Activated naive CD8-positive, alpha-beta T cell treated with anti-CD3 and anti-CD28 coated beads, Interleukin-2, amount 10 ng/mL, durations not matched to agents 7 days and 5 days (primary cell): ENCODE measurements at places on chromosomes 11 and 22. TPM values are rescaled to one million over a fixed set of nuclear protein-coding genes. Genes with fewer than 3 reads are reported as not detected.

Gene C11orf52
- total RNA-seq = not detected

Gene CHADL
- total RNA-seq = 0.45 TPM

Gene TTC36
- total RNA-seq = 0.68 TPM

Gene KCTD14
- not detected for total RNA-seq

Gene PHF21B
- not detected for total RNA-seq

Gene ROBO4
- total RNA-seq = not detected

Gene TMEM126A
- total RNA-seq = 28.8 TPM

GRCh38 chr22:37517826-37518450 is 1.3 kb downstream of the CARD10 start:
- H3K27ac ChIP-seq = no peak overlapping the region
- peaks cover 63% of the 10 kb centered on the region for H3K27me3 ChIP-seq
- no peaks in the 10 kb centered on the region for H3K36me3 ChIP-seq
- peak overlapping the region; percentile 63 for H3K4me3 ChIP-seq

GRCh38 chr22:20247010-20247505 is 21.1 kb downstream of the RTN4R start:
- no peak overlapping the region for H3K4me3 ChIP-seq
- DNase-seq = no peak
- peaks cover 35% of the 10 kb centered on the region for H3K4me1 ChIP-seq
- H3K27me3 ChIP-seq = no peaks in the 10 kb centered on the region
- no peaks in the 10 kb centered on the region for H3K36me3 ChIP-seq

DNA sequence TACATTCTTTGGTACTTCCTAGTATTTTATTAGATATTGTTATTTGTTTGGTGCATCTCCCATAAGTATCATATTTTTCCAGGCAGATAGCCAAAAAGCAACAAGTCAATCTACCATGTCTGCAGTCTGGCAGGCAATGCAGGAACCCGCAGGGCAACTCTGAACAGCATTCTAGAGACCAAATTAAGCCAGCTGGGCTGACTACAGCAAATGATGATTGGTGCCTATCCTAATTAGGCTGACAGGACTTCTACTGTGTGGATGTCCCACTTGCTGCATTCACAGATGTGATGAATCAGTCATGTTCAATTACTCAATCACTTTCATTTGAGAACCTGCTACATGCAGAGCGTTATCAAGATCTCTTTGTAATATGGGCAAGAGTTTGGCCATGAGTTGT is 40.3 kb upstream of the AMOTL1 start:
- H3K27me3 ChIP-seq = peaks cover 35% of the 10 kb centered on the region
- no peaks in the 10 kb centered on the region for H3K36me3 ChIP-seq
- no peak overlapping the region for H3K27ac ChIP-seq
- H3K4me1 ChIP-seq = no peaks in the 10 kb centered on the region
- no peak overlapping the region for H3K4me3 ChIP-seq

DNA sequence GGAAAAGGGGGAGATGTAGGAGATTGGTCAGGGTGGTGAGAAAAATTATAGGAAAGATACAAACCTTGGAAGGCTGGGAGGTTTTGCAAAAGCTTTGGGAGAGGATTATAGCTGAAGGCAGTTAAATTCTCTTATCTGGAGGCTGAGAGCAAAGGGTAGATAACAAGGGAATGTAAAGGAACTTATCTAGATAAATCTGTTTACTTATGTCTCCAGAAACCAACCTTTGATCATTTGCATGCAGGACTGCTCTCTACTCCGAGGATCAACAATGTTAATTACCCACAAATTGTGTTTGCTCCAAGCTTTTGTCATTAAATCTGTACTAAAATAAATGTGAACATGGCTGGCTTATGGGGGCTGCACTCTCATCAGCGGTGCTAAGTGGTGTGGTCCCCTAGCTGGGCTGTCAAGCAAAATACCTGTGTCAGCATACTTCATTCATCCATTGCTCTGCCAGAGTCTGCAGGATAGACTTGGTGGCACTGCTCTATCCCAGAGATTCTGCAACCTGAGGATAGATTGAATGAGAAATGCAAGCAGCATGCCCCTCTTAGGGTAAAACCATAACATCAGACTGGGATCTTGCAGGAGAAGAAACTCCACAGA is 1599.2 kb upstream of the TENM4 start:
- no peaks in the 10 kb centered on the region for H3K36me3 ChIP-seq
- no peak overlapping the region for H3K4me3 ChIP-seq
- H3K27ac ChIP-seq = no peak overlapping the region
- no peak for DNase-seq
- H3K4me1 ChIP-seq = no peaks in the 10 kb centered on the region

DNA sequence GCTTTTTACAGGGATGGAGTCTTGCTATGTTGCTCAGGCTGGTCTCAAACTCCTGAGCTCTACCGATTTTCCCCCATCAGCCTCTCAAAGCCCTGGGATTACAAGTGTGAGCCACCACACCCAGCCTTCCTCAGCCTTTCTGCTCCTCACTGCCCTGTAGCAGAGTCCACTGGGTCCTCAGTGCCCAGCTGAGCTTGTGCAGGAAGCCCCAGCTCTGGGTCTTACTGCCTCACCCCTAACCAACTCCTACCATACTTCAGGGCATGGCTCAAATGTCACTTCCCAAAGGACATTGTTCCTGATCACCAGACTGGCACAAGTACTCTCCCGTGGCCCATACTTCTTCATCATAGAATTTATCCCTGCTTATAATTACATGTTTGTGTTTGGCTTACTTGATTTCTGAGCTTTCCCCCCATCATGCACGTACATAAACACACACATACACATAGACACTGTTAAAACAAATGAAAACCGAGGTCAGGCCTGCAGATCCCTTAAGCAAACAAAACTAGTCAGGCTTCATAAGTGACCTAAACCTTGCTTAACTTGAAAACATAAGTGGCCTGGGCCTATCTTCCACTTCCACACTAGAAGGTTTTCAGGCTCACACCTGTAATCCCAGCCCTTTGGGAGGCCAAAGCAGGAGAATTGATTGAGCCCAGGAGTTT is 14.0 kb upstream of the SLC43A3 start:
- no peak overlapping the region for H3K4me3 ChIP-seq
- H3K27ac ChIP-seq = no peak overlapping the region
- no peaks in the 10 kb centered on the region for H3K4me1 ChIP-seq
- no peaks in the 10 kb centered on the region for H3K36me3 ChIP-seq

GRCh38 chr11:108498046-108498815 is at the start of gene POGLUT3:
POGLUT3 (minus strand) TSS chr11:108498384; CDS start chr11:108498366, 18 bp downstream.
- peak; percentile 77 for DNase-seq
- peak within 1 kb of the TSS; percentile 95 for H3K4me3 ChIP-seq
- no peaks in the 10 kb centered on the region for H3K27me3 ChIP-seq
- H3K4me1 ChIP-seq = peaks cover 17% of the 10 kb centered on the region

DNA sequence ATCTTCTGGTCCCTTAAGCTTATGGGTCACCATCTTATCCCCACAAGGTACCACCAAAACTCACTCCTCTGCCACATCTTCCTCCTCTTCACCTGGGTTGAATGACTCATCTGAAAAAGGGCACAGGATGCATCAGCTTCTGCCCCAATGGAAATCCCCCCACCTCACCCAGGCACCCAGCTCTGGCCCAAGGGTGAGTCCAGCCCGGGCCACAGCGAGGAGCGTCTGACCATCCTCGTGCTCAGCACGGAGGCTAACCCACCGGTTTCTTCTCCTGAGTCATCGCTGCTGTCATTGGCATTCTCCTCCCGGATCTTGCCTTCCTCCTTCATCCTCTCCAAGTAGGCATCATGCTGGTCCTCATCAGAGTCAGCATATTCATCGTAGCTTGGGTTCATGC is 5.3 kb upstream of the TNKS1BP1 start:
- no peak for DNase-seq
- H3K27me3 ChIP-seq = no peaks in the 10 kb centered on the region
- peaks cover 54% of the 10 kb centered on the region for H3K36me3 ChIP-seq

- H3K4me3 ChIP-seq = no peak overlapping the region
- peaks cover 2% of the 10 kb centered on the region for H3K36me3 ChIP-seq
- no peak for DNase-seq
- no peak overlapping the region for H3K27ac ChIP-seq
- peaks cover 32% of the 10 kb centered on the region for H3K27me3 ChIP-seq
- peaks cover 17% of the 10 kb centered on the region for H3K4me1 ChIP-seq
These were observed 2.0 kb upstream of the L3MBTL2 start for GRCh38 chr22:41203118-41203517.

GRCh38 chr11:74546752-74547151 is 45.6 kb upstream of the POLD3 start:
- H3K4me3 ChIP-seq = no peak overlapping the region
- no peaks in the 10 kb centered on the region for H3K36me3 ChIP-seq
- no peaks in the 10 kb centered on the region for H3K4me1 ChIP-seq
- no peak overlapping the region for H3K27ac ChIP-seq
- DNase-seq = no peak

- no peaks in the 10 kb centered on the region for H3K36me3 ChIP-seq
- no peak for DNase-seq
- H3K27me3 ChIP-seq = no peaks in the 10 kb centered on the region
- H3K4me1 ChIP-seq = no peaks in the 10 kb centered on the region
These were observed 875.3 kb downstream of the NTM start for GRCh38 chr11:132245403-132246385.

DNA sequence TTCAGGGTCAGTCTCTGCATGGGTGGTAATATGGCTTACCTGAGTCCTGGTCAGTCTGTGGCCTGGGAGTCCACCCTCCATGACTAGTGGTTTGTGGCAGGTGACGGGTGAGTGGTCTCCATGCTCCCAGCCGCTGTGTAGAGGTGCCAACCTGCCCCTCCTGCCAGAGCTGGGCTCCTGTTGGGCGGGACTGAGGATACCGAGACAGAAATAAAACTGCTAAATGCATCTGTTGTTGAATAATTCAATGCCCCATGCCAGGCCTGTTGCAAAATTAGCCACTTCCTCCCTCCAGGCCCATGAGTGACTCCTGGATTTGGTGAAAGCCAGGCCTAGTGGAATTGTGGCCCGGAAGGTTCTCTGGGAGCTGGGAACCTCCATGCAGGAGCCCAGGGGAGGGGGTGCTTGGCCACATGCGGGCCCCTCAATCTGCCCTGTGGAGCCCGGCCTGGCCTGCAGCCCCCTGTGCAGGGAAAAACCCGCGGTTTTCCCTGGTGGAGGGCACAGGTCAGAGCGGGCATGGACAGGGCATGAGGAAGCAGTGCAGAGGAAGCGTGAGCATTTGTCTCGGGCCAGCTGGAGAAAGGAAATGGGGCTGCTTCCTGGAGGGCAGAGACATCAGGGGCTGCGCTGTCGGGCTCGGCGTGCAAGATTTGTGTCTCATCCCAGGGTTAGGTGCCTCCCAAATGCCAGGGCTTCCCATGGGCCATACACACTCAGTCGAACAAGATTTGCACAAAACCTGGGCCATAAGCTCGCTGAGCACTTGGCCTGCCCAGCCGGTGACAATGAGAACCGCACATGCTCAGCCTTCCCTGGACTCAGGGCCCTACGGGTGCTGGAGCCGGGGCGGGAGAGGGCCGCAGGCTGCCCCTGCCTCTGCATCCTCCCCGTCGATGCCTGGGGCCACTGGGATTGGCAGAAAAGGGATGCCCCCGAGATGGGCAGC is 66.9 kb downstream of the KCNQ1 start:
- peak; percentile 21 for DNase-seq
- no peaks in the 10 kb centered on the region for H3K27me3 ChIP-seq
- H3K4me3 ChIP-seq = no peak overlapping the region
- H3K36me3 ChIP-seq = no peaks in the 10 kb centered on the region

DNA sequence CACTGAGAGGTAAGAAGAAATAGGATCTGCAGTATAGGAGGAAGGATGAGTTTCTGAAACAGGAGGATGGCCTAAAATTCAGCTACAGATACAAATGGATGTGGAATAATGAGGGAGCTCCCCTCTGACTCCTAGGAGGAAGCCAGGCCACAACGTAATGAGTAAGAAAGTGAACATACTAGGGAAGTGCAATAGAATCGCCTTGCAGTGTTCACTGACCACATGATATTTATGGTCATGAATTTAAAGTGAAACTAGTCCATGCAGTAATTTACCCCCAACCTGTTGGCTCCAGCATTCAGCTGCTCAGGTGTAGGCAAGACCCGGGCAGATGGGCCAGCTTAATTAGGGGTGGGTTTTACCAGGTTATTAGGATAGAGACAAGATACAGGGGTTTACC is 101.7 kb downstream of the DEUP1 start:
- no peaks in the 10 kb centered on the region for H3K36me3 ChIP-seq
- H3K4me1 ChIP-seq = no peaks in the 10 kb centered on the region
- H3K4me3 ChIP-seq = no peak overlapping the region
- no peak for DNase-seq
- H3K27me3 ChIP-seq = no peaks in the 10 kb centered on the region

DNA sequence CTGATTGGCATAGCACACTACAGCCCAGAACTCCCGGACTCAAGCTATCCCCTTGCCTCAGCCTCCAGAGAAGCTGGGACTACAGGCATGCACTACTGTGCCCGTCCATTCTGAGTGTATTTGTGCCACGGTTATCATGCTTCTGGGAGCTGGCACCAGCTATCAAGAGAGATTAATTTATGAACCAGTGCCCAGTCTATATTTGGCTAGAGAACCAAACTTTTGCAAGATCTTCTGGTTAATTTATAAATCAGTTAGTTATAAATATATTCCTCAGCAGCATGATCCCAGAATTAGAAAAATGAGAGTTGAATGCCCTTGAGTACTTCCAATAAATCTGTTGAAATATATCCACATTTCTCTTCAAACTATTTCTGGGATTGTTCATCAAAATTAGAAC is 67.5 kb upstream of the OR5AN1 start:
- H3K4me3 ChIP-seq = no peak overlapping the region
- no peak overlapping the region for H3K27ac ChIP-seq
- no peak for DNase-seq
- H3K27me3 ChIP-seq = peaks cover 21% of the 10 kb centered on the region
- H3K36me3 ChIP-seq = no peaks in the 10 kb centered on the region

GRCh38 chr11:12137005-12137690 is 26.8 kb downstream of the MICAL2 start:
- no peak for DNase-seq
- peaks cover 32% of the 10 kb centered on the region for H3K4me1 ChIP-seq
- H3K27me3 ChIP-seq = no peaks in the 10 kb centered on the region

- H3K4me1 ChIP-seq = no peaks in the 10 kb centered on the region
- no peak for DNase-seq
- no peak overlapping the region for H3K4me3 ChIP-seq
- peaks cover 9% of the 10 kb centered on the region for H3K36me3 ChIP-seq
- H3K27ac ChIP-seq = no peak overlapping the region
These were observed 27.7 kb downstream of the DNAJC24 start for GRCh38 chr11:31397239-31397834.

- DNase-seq = no peak
- peaks cover 14% of the 10 kb centered on the region for H3K4me1 ChIP-seq
- H3K4me3 ChIP-seq = no peak overlapping the region
- H3K27me3 ChIP-seq = peaks cover 31% of the 10 kb centered on the region
- H3K27ac ChIP-seq = no peak overlapping the region
These were observed 8.7 kb downstream of the CSF2RB start for GRCh38 chr22:36922105-36922608.

DNA sequence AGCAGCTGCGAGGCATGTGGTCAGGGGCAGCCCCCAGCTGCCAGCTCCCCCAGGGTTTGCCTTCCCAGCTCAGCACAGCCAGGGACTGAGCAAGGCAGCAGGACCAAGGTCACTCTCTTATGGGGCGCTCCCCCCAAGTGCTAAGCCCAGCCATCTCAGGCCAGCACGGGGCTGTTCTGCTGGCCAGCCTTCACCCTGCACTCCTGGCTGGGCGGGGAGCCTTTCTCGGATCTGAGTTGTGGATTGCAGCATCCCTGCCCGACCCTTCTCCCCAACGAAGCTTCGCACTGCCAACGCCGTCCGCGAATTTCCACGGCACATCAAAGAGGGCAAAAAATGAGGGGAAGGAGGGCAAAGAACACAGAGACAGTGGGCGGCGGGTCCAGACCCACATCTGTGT is 42.5 kb upstream of the GAL start:
- no peak overlapping the region for H3K4me3 ChIP-seq
- H3K27me3 ChIP-seq = peaks cover 11% of the 10 kb centered on the region
- H3K4me1 ChIP-seq = no peaks in the 10 kb centered on the region
- no peak for DNase-seq
- H3K27ac ChIP-seq = no peak overlapping the region
